Daoy (cell line): ENCODE measurements at places on chromosomes 1 and 21.

- no peak for DNase-seq
Observed at GRCh38 chr1:99850459-99851291, 514 bp downstream of the AGL start.

- DNase-seq, result peak; percentile 13
Observed at GRCh38 chr1:216119600-216119999, 303.6 kb downstream of the USH2A start.

DNA sequence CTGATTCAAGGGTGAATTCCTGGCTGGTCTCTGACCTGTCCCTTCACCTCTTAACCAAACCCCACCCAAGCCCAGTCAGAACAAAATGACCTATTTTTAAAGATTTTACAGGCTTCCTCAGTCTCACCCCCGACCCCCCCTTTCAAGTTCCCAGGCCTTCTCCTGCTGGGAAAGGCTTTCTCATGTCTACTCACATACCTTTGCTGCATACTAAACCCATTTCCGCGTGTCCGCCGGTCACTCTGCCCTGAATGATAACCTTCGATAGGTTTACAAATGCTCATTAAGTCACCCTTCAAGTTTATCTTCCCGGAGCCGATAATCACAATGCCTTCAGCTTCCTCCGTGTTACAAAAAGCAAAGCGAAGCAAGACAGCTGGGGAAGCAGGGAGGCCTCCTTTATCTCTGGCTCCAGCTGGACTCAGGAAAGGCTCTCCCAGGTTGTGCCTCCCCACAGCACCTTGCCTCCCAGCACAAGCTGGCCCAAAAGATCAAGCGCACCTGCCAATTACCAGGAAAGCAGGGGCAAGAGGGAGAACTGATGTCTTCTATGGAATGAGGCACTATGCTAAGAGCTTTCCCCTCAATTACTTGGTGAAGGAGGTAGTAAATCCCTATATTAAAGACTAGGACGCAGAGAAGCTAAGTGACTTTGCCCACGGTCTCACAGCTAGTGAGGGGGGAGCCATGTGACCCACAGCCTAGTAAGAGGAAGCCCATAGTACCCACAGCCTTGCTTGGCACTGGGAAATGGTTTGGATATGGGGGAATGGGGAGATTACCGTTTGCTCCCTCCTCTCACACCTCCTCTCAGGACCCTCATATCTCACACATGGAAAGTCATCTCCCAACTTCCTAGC is 15.9 kb downstream of the SMIM12 start:
- no peak for DNase-seq

GRCh38 chr1:226110249-226111097 is 48.0 kb downstream of the H3-3A start:
- peak; percentile 72 for DNase-seq

GRCh38 chr1:10059342-10059718 is 26.6 kb downstream of the UBE4B start:
- DNase-seq, result no peak

DNA sequence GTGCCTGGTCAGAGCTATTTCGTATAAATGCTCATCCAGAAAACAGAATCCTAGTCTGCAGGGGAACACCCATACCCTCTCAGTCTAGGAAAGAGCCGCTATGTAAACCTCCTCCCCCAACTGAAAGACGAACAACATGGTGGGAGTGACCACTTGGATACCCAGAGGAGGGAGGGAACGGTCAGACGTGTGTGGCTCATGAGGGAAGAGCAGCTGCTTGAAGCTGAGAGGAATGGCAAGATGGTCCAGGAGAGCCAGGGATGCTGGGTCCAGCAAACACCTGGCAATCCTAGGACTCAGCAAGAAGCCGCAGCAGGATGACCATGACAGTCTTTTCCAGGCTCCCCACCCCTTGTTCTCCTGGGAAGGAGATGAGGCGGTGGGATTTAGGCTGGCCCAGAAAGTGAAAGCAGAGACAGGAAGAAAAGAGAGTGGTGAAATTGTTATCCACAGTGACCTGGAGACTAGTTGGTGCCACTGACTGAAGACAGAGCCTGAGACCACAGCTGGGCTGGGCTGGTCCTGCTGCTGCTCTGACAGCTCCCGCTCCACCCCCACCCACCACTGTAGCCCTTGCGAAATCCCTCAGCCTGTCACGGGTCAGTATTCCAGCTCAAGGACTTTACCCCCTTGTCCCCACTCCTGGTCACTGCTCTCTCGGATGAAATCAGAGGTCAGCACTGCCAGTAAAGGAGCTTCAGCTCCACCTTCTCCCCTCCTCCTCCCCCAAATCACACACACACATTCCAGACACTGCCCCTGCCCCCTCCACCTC is 3.6 kb downstream of the CERS2 start:
- DNase-seq, result no peak

GRCh38 chr1:234486858-234487840 is 8.2 kb upstream of the TARBP1 start:
- peak; percentile 56 for DNase-seq

DNA sequence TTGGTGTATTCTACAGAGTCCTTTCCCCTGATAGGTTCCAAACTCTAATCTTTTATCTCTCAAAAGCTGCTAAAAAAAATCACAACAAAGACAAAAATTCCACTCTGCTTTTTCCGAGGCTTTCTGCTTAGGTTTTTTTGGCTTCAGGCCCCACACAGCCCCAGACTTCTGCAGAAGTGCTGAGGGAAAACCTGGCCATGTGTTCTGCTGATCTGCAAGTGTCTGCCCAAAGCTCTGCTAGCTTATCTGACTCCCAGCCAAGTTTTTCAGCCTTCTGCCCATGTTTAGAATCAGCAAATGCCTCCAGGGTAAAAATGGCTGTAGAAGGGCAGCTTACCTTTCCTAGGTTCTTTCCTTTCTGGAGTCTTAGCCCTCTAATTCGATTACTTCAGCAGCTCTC is 28.4 kb downstream of the DISP3 start:
- no peak for DNase-seq

DNA sequence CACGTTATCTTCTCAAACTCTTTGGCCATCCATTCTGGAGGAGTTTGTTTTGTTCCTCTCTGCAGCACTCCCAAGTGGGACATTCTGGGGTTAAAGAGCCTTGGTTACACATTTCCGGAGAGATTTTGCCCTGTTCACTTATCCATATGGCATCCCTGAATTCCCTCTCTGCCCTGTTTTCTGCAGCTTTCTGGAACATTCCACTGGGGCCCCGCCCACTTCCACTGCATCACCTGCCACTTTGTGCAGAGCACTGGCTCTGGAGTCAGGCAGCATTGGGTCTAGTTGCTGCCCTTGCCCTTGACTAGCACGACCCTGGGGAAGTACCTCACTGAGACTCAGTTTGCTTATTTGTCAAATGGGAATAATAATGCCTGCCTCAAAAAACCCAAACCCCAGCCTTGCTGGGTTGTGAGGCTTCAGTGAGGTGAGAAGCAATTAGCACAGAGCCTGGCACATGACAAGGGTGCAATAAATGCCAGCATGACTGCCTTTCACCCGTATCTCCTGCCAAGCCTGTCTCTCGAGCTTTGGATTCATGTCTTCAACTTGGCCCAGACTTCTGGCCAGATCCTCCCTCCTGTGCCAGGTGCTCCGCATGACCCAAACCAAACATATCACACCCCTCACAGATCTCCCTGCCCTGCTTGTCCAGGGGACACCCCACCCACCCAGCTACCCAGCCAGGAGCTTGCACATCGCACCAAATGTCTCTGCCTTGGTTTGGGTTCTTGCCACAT is 38.3 kb downstream of the IL6R start:
- DNase-seq, result no peak

GRCh38 chr1:19640363-19641316 is 3.5 kb upstream of the NBL1 start:
- DNase-seq, result peak; percentile 59

DNA sequence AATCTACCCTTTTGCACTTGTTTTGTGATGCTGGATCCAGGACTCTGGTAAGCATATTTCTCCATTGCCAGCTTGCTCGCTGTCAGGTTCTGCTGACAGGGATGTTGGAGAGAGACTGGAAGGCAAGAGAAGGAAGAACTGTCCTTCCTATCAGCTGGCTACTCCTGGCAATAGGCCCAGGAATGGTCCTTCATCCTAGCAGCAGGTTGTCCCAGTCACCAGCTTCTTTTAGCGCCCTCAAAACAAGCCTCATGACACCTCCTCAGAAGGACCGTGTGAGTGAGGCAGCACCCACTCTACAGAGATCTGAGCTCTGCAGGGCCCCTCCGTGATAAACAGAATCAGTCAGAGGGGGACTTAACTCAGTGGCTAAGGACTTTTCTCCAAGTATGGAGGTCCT is 33.1 kb upstream of the SLAMF9 start:
- DNase-seq, result no peak

GRCh38 chr1:54325284-54325683 is 80.9 kb downstream of the SSBP3 start:
- no peak for DNase-seq

- peak; percentile 71 for DNase-seq
Observed at GRCh38 chr1:6347641-6348487, 45.7 kb downstream of the ACOT7 start.

GRCh38 chr1:156941675-156942074 is 21.2 kb downstream of the LRRC71 start:
- no peak for DNase-seq
